ENCODE measurements at places on chromosomes 2 and 18.

DNA sequence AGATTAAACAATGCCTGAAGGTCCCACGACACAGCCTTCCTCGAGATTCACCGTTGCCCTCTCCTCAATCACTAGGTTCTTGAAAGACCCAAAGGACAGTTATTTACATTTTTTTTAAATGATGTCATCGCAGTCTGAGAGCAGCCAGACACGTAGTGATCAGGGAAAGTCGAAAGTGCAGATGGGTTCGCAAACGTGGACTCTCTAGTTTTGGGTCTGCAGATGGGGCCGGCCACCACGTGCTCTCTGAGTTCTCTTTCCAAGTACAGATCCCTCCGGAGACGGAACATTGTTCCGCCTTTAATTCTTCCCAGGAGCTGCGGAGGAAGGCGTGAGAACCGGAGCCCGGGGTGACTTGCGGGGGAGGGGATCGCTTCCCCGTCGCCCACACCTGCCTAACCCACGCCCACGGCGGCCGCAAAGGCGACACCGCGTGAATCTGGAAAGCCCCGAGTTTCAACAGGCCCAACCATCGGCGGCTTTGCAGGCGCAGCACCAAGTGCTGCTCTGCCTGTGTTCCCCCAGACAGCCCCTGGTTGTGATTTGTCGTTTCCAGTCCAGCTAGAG is 54.3 kb downstream of the PKDCC start:
- peak; percentile 91 for DNase-seq

DNA sequence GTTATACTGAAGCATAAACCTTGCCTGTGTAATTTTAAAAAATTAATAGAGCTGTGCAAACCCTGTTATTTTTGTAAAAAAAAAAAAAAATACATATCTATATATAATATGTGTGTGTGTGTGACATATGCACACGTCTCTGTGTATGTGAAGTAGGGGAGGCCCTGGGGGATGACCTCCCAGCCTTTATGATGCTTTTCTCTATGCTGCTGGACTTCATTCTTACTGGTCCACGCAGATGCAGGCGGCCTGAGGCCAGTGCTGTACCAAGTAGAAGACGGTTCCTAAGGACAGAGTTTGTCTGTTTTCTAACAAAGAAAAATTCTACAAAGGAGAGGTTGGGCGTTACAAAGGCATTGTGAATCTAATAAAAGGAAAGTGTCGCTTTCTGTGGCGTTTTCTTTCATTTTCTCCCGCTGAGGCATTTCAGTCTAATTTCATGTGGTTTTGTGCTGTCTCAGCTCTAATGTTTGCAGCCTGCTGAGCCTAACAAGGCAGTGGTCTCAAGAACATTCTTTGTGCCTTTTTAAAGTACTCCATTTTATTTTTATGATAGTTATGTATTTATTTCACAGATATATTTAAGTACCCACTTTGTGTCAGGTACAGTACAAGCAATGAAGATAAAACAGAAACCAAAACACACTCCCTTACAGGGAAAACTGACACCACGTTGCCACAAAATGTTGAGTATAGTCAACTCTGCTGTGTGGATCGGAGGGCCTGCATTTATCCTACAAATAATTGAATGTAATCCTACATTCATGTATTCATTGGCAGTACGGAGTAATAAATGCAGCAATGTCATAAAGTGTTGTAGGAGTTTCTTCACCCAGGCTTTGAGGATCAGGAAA is 118.0 kb downstream of the RAB3GAP1 start:
- no peak for DNase-seq

- no peak for DNase-seq
Observed at GRCh38 chr2:224257156-224257555, 144.8 kb downstream of the FAM124B start.

DNA sequence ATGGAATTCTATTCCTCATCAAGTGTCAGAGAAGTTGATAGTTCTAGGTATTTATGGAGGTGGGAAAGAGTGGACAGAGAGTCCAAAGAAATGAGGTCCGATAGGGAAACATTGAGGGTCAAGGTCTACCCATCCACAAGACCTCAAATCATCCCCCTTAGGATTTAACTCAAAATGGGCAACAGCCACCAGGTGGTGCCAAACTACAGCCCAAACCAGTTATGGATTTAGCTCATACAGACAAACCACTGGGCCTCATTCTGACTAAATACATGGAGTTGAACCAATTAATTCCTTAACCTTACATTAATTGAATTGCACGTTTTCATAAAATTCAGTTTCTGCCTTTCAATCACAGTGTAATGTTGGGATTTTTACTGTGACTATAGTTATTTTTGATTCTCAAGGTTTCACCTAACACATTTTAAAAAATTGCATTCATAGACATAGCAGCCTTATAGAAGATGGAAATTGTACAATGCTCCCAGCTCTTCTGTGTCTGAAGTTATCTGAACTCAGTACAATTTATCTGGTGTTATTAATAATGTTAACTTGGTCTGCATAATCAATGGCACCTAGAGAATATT is 98.2 kb upstream of the HNMT start:
- peak; percentile 3 for DNase-seq

GRCh38 chr2:141329964-141330363 is 800.9 kb downstream of the LRP1B start:
- no peak for DNase-seq

GRCh38 chr18:77062518-77063003 is 70.0 kb downstream of the MBP start:
- DNase-seq = no peak

- no peak for DNase-seq
Observed at GRCh38 chr2:37711308-37711731, 39.9 kb upstream of the CDC42EP3 start.

DNA sequence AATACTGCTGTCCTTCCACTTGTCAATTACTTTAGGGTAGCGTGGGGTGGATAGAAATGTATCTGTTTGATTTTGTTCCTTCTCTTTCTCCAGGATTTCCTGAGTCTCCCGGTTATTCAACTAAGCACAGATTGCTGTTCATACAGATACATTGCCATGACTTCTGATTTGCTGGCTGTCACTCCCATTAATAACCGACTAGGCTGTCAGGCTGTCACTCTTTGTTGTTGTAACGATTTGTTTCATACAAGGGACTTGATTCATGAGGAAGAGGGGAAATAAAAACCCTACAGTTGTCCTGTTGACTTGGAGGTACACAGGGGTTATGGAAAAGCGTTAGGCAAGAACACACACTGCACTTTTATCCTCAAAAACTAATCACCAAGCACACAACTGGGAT is 302.7 kb upstream of the SMIM21 start:
- DNase-seq = no peak

GRCh38 chr2:145076085-145076484 is 556.2 kb upstream of the ZEB2 start:
- no peak for DNase-seq

DNA sequence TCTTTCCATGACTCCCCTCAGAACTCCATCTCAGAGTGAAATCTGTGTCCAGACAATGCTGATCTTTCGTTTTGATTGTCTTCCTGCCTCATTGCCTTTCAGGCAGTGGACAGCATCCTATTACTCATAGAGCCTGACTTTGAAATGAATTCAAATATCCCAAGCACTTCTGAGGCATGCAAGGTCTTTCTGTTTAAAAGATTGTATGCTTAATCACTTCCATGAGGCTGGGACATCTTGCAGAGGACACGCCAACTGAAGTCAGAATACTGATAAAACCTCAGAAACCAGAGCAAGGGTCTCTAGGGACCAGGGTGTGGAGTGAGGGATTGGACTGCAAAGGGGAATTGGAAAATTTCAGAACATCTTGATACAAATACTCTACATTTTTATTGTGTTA is 836.5 kb upstream of the ID2 start:
- DNase-seq = no peak

DNA sequence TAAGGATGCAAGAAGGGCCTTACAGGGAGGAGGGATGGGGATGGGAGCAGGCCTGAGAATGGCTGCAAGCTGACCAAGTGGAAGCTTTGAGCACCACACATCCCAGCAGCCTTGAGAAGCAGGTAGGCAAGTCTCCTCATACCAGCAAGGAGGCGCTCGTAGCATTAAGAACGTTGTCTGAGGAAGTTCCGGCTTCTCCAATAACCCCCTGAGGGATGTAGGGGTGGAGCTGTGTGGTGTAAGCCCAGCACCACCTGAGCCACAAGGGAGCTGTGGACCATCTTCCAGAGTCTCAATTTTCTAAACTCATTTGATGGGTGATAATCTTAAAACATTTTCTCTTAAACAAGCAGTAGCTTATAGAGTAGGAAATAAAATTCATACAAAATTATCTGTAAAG is 50.6 kb downstream of the ST3GAL5 start:
- no peak for DNase-seq

GRCh38 chr2:39528701-39529100 is 91.6 kb upstream of the MAP4K3 start:
- DNase-seq = no peak

DNA sequence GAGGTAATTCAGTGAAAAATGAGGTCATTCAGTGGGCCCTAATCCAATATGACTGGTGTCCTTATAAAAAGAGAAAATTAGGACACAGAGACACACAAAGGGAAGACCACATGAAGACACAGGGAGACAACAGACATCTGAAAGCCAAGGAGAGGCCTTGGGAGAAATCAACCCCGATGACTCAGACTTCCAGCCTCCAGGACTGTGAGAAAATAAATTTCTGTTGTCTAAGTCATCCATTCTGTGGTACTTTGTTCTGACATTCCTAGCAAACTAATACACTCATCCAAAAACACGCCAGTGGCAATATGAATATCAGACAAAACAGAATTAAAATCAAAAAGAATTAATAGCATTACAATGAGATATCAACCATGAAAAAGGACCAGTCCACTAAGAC is 303.7 kb downstream of the SS18 start:
- no peak for DNase-seq

DNA sequence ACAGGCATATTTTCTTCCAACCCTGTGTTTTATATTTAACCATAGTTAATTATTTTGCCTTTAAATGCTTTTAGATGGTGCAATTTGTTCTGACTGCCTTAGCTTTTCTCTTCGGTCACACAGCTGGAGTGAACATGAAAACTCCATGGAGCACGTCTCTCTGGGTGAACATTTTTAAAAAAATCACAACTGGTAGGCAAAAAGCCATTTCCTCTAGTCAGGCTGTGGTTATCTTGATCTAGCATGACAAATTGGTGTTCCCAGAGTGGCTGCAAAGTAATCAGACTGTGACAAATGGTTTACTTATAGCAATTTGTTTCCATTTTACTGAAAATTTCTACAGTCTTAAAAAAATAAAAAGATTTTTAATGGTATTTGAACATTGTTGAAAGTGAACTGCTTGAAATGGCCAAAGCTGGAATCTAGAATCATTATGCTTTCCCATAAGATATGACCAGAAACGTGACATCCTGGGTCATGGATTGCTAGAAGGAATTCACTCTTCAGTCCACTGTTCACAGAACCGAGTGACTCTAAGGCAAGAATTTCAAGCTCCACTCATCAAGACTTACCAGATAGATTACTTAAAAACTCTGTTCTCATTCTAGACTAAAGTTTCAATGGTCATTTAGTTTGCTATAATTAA is 703.6 kb downstream of the CPS1 start:
- no peak for DNase-seq

Data from stimulated activated CD8-positive, alpha-beta memory T cell treated with anti-CD3 and anti-CD28 coated beads, Interleukin-7, amount 100 ng/mL, for 4 hours (primary cell).